Stromal cell of bone marrow (primary cell): ENCODE measurements at places on chromosomes 7 and 10.
A peak's percentile ranks its signal among the peaks of the same experiment; 100 is the strongest.

DNA sequence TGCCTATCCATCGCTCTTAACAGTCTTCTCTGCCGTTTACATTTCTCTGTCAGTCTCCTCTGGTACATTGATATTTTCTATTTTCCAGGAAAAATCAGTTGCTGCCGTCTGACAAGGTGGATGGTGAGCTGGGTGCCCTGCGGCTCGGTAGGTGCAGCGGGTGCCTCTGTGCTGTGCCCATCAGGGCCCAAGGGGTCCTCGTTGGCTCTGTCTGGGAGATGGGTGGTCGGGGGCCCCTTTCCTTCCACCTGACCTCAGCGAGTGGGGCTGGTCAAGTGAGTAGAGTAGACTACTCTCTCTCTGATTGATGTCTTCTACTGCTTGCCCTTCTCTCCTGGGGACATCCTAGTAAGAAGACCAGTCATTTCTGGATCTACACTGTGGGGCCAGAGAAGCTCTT lies 57.4 kb downstream of the MINDY4 start:
- DNase-seq, result no peak

DNA sequence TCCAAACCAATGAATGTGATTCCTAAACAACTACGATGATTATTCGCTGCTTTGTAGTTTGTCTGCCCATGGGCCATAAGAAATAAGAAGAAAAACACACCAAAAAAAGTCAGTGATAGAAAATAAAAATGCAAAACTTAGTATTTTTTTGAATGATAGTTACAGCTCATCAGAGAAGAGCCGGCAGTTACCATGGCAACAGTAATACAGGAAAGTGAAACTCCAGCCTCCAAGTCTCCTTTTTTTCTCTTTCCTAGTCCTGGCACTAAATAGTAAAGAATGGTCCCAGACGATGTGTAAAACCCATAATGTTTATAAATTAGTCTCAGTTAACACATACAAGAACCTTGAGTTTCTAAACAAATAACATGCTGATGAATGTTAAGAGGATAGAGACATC lies 21.6 kb upstream of the LHFPL3 start:
- no peak for DNase-seq

DNA sequence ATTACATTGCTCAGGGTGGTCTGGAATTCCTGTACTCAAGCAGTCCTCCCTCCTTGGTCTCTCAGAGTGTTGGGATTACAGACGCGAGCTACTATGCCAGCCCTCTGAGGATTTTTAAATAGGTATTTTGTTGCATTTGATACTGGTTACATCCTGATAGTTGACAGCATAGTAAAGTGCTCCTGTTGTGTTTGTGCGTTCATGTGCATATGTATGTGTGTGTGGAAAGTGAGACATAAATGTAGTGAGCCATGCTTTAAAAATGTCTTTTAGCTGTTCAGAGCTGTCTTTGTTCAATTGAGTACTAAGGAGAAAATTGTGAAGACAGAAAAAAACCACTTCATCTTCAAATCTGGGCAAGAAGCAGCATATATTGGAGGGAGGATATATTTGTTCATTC lies 27.8 kb downstream of the ZNRF2 start:
- DNase-seq, result no peak

DNA sequence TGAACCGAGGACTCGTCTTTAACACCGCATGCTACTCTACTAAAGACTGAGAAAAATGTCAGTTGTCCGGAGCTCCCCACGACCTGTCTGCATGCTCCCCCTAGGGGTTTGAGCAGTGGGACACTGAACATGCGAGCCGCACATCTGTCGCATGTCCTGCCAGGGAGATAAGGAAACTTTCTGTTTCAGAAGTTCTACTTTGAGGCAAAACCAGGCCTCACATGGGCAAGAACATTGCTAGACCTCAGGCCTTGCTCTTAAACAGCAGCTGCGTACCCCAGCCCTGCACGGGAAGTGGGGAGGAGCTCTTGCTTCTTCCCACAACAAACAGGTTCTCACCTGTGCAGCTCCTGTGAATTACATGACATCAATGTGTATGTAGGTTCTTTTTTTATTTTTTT lies 30.3 kb upstream of the HERPUD2 start:
- DNase-seq, result no peak

- no peak for DNase-seq
These were observed 126.7 kb downstream of the NRCAM start for GRCh38 chr7:108329514-108329913.

DNA sequence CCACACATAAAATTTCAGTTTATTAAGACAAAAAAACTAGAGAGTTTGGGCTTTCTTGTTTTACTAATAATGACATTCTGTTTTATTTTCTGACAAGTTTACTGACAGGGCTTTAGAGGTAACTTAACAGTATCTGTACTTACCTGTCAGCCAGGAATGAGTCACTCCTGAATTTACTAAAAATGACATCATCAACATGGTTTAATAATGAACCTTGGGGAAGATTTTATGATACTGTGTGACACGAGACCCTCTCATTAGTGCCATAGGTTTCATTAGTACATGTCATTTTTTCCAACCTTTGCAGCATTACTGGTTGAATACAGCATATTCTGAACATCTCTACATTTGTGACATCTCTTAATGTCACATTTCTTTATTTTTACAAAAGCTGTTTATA lies 131.1 kb downstream of the KCND2 start:
- DNase-seq, result no peak

DNA sequence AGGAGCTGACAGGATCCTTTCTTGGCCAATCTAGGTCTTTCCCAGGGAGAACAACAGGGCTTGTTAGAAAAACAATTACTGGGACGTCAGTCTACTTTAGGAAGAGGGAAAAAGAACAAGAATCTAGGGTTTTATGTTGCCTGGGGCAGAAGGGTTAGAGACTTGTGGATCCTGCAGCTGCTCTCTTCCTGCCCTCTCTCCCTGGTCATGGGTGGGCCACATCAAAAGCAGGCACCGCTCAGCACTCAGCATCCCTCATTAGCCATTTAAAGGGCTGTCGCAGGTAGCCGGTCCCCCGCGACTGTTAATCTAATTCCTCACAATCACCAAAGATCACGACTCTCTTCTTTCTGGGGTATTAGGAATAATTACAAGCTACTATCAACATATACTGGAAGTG lies 631.9 kb downstream of the CALN1 start:
- DNase-seq, result no peak

DNA sequence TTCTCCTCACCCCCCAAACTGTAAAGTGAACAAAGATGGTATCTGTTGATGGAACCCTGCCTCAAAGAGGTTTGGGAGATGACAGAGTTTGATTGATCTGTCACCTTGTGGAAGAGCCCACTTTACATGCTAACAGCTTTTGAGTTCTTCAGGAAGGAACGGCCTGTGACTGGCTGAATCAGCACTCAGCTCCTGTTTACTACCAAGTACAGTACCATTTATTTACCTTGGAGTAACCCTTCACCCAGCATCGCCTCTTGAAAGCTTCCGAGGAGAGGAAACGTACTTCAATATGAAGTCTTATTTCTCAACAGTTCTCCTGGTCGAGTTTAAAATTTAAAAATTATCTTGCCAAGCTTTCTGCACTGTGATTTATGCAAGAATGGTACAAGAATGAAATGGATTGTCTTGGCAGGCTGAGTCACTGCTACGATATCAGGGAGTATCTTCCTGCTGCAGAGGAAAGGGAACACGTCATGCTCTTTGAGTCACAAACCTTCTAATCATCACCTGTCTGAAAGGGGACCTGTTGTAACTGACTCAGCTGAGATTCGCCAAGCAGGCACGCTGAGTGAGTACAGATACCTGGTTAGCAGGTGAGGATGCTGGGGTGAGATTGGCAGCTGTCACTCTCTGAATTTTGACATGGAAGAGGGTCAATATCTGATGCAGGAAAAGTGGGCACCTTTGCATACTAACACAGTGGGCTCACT lies 30.1 kb downstream of the KLF6 start:
- DNase-seq, result peak; percentile 36

- no peak for DNase-seq
These were observed 39.7 kb downstream of the CDC14C start for GRCh38 chr7:48964074-48964473.

DNA sequence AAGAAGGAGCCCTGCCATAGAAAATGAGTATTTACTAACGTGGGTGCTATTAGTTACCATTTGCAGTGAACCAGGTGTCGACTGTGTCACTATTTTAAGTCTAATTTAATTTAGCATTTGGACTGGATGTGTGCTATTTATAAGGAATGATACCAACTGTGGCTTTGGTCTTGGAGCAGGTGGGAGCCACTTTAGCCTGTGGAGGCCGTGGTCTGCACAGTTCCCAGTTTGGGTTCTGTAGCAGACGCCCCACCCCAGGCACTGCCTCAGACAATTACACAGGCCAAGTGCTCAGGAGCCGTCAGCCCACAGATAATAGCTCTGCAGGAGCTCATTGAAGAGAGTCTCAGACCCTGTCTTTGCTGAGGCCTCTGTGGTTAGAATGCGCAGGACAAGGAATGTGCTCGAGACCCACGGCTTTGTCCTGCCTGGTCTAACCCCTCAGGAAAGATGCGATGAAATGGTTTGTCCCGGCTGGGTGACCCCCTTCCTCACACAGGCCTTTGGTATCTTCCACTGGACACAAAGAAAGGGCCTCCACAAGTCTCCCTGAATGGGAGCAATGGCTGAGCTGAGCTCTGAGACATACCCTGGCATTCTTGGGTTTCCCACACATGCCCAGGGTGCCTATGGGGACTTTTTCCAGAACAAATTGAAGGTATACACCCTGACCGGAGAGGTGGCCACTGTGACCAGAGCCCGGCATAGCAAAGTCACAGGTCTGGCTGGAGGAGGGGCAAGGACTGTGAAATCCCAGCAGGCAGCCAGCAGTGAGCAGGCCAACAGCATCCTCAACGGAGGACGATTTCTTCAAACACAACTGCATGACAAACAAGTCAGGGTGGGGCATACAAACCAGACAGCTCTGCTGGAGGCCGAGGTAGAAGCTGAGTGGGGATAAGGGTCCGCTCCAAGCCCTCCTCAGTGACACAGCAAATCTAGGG lies 251.2 kb downstream of the ARHGAP12 start:
- no peak for DNase-seq
